Left kidney (tissue), 8 donors: ENCODE measurements at places on chromosomes 1 and 21. TPM values are rescaled to one million over a fixed set of nuclear protein-coding genes. Genes with fewer than 3 reads are reported as not detected.
A peak's percentile ranks its signal among the peaks of the same experiment; 100 is the strongest.

GRCh38 chr1:170513138-170513537 is 18.8 kb upstream of the GORAB start:
- no peak for DNase-seq

DNA sequence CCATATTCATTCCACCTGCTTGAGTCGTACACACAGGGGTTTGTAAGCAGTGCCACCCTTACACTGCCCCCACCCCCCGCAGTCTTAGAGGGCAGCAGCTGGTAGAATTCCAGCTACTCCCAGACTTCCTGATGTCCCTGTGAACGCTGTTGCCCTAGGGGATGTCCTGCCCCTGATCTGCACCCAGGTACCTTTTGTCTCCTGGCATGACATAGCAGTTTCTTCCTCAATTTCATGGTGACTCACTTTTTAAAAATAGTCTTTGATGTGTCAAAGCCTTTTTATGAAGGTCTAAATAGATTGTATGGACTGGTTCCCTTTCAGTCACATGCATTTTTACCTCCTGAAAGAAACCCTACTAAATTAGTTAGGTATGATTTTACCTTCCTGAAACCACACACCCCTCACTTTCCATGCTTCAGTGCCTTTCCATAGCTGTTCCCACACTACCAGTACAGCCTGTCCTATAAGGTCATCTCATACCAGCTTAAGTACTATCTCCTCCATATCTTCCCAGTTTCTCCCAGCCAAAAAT is 76.4 kb downstream of the ST3GAL3 start:
- no peak for DNase-seq

DNA sequence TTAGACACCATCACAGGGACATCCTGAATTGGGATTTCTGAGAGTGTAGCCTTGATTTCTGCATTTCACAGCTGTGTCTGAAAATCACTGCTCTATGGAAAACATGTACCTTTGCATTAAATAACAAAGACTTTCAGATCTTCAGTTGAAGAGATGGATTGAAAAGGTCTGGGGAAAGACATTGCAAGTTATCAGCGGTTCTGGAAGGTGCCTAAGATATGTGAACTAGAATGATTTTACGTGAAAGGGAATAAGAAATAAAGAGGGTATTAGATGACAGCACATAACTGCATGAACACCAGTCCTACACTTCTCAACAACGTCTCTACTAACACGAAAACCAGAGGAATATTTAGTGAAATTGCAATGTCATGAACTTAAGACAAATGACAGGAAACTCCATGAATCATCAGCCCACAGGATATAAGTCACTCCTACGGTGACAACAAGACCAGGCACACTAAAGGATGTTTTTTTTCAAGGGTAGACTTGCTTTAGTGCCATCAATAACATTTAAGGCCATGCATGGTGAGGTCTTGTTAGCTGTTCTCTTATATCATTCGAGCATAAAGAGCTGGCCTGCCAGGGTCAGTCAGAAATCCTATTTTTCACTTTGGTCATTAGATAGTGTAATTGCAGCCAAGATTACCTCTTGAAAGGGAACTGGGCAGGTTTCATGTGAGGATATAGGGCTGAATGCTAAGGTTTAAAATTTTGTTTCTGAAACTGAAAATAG is 283.1 kb downstream of the GRIK1 start:
- DNase-seq: peak; percentile 47

The LCE3E gene
- polyA plus RNA-seq: not detected

GRCh38 chr1:58928514-58928913 is 144.7 kb upstream of the JUN start:
- DNase-seq: no peak

GRCh38 chr1:161121042-161121650 is 3.2 kb downstream of the NIT1 start:
- no peak for DNase-seq

GRCh38 chr21:26423511-26423910 is 149.6 kb downstream of the CYYR1 start:
- DNase-seq: no peak

The TSTD1 gene
- polyA plus RNA-seq: 44.4 TPM

GRCh38 chr1:231801042-231801585 is 174.5 kb downstream of the DISC1 start:
- no peak for DNase-seq

DNA sequence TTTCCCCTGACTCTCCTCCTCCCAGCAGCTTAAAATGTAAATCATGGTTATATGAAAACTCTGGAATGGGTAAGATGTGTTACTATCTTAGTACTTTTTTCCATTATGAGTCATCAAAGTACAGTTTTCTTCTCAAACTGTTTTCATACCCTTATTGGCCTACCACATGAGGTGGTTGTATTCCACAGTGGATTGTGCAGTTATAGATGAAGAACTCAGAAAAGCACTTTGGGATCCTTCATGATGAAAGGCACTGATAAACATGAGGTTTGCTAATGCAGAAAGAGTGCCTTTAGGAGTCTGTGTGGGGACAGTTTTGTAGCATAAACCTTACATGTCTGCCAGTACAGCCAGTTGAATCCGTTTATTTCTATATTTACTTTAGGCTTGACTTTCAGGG is 32.0 kb upstream of the MYOCOS start:
- no peak for DNase-seq

GRCh38 chr1:221840511-221841243 is 98.8 kb upstream of the DUSP10 start:
- no peak for DNase-seq

The MROH9 gene
- polyA plus RNA-seq: not detected

- DNase-seq: no peak
These were observed 37.8 kb downstream of the LPAR3 start for GRCh38 chr1:84855168-84855567.

The MAN1C1 gene
- polyA plus RNA-seq: 13.9 TPM

DNA sequence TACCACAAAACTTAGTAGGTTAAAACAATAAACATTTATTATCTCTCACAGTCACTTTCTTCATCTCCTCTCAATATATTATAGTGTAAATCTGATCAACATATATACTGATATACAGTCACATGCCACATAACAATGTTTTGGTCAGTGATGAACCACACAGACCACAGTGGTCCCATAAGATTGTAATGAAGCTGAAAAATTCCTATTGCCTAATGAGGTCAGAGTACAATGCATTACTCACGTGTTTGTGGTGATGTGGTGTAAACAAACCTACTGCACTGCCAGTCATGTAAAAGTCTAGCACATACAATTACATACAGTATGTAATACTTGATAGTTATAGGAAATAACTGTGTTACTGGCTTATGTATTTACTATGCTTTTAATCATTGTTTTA is 30.1 kb downstream of the OLFML3 start:
- no peak for DNase-seq

The NES gene
- polyA plus RNA-seq: 146 TPM

DNA sequence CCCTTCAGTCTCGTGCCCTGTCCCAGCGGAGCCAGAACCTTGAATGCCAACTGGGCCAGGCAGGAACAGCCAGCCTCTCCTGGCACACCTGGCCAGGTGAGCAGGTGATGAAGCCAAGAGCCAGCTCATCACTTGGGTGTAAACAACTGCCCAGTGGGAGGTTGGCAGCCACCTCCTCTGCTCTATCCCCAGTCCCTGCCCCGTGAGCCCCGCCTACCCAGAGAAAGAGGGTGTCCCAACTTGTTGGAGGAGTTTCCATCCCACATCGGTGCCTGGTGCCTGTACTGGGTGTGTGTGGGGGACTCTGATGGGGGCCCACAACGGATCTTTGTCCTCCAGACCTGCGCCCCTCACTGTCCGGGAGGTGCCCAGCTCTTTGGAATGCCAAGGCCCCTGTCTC is 17.8 kb upstream of the FAM131C start:
- DNase-seq: no peak

The TMEM82 gene
- 3.2 TPM for polyA plus RNA-seq

The SPRR2F gene
- not detected for polyA plus RNA-seq

The COPA gene
- polyA plus RNA-seq: 177 TPM

The PTPRF gene
- 240 TPM for polyA plus RNA-seq

DNA sequence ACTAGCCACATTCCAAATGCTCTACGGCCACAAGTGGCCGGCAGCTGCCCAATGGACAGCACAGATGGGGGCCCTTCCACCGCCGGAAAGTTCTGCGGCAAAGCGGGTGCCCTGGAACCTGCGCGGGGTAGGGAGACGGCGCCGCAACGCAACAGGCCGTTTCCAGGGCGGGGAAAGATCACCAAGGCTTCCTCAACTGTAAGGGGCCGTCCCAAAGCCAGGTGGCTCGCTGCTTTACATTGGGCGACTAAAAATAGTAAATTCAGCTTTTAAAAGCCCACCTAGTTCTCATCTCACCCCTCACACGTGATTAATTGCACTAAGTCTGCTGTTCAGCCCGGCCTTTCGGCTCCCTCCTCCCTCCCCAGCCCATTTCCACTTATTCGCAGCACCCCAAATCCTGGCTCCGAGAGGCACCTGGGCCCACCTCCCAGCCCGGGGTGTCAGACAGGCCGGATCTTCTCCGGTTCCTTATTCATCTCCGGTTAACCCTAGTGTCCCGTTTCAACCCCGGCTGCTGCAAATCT is 643 bp downstream of the CFAP298 start:
- no peak for DNase-seq

The ZC3H11A gene
- polyA plus RNA-seq: 175 TPM

DNA sequence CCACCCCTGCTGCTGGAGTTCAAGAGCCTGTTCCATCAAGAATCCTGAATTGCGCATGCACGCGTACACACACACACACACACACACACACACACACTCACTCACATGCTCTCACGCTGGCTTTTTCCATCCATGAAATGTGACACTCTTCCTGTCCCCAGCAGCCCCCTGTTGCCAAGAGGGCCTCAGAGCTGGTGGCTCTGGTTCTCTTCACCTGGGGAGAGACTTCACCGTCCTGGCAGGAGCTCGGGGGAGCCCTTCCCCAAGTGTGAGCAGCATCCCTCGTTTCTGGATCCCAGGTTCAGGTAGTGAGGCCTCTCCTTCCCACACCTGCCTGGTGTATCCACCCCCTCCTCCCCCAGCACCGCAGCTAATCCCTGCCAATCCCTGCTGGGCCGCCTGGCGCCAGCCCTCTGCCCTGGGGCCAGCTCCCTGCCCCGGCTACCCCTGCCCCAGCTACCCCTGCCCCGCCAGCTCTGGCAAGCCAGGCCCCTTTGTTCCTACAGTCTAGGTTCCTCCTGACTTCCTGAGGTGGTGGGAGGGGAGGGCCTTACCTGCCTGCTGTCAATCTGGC is 9.9 kb downstream of the PLOD1 start:
- DNase-seq: peak; percentile 81

- no peak for DNase-seq
These were observed 110.4 kb upstream of the SPATA6 start for GRCh38 chr1:48582408-48582807.

The CD1E gene
- polyA plus RNA-seq: not detected

The TMPRSS3 gene
- polyA plus RNA-seq: 1.7 TPM

DNA sequence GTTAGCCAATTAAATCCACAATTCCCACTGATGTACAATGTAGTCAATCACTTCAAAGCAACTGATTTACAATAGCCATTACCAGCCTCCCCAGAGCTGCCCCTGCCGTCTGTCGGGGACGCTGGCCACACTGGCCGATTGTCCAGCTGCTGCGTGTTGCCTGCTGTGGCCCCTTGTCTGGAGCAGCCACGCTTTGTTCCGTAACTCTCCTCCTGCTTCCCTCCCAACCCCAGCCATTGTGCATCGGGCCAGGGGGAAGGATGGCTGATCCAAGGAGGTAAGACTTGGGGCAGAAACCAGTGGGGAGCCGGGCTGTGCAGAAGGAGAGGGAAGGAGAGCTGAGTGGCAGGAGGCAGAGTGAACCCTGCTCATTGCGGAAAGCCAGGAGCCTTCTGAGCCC is 83.6 kb upstream of the LYST start:
- DNase-seq: no peak

DNA sequence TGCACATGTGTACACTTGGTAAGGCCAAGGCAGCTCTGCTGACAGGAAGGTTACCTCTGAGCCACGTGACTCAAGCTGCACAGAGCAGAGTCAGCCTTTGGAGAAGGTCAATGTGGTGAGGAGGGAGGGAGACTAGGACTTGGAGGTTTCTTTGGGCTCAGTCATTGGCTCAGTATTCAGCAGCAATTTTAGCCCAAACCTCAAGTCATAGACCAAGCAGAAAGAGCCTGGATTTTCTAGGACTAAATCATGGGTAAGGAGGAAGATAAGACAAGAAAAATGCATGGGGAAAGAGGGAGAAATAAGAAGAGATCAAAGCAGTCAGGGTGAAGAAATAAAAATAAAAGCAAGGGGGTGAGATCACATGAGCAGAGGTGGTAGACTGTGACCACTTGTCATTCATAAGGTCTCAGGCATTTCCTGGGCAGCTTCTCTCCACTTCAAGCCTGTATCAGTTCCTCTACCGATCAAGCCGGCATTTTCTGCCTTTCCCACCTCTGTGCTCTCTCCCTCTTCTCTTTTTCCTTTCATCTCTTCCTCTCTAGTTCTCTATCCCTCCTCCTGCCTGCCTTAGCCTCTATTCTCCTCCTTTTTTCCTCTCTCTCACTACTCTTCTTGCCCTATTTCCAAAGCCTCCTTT is 51.7 kb upstream of the DUSP10 start:
- no peak for DNase-seq
